Stimulated activated CD4-positive, alpha-beta T cell treated with anti-CD3 and anti-CD28 coated beads, Interleukin-15, amount 100 ng/mL, for 1 hour (primary cell): ENCODE measurements at places on chromosomes 13 and 19.

DNA sequence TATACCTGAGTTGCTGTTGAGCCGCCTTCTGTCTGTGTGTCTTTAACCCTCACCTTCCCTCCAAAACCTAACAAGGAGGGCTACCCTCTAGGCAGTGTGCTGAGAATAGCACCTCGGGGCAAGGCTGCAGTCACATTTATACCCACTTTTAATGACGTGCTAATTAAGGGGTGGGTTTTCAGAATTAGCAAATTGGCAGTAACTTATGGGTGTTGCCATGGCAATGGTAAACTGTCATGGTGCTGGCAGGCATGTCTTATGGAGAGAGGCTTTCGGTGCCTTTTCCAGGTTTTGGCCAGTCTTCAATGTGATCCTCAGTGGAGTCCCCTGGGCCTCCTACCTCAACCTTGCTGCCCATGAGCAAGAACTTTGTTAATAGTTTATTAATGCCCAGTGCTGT is 1.2 kb upstream of the PNMA8A start:
- no peak for DNase-seq

- no peak for DNase-seq
These were observed 14.6 kb downstream of the FRY start for GRCh38 chr13:32045982-32046785.

- DNase-seq: no peak
These were observed 1.3 kb downstream of the DNAJB1 start for GRCh38 chr19:14516746-14517438.

- DNase-seq: no peak
These were observed 661 bp downstream of the FREM2 start for GRCh38 chr13:38687246-38688229.

DNA sequence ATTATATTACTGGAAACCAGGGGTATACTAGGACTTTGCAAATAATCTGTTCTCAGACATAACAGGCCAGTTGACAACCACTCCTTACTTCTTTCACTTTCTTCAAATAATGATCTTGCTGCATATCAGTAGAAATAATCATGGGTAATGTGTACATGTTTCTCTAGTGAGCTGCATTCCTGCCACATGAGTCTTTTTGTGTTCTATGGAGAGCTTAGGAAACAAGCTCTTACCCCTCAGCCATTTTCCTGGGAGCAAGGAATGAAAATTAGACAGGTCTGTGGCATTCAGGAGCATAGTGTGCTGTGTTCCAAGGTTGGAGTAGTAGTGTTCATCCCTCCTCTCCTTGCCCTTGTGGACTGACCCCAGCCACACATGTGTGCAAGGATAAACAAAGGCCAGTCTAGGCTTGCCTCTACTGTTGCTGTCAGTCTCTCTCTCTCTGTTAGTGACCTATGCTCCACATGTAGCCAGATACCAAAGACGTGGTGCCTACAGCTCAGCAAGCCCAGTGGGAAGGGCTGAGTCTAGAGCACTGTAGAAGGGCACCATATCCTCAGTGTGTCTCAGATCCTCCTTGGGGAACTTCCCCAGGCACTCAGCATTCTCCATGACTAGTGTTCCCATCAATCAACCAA is 11.5 kb upstream of the OXGR1 start:
- DNase-seq: no peak
